ENCODE measurements at places on chromosomes 6 and 20. TPM values are rescaled to one million over a fixed set of nuclear protein-coding genes. Genes with fewer than 3 reads are reported as not detected.

CTAGE9 gene
- total RNA-seq = not detected

PBOV1 gene
- total RNA-seq = not detected

SLC12A5 gene
- total RNA-seq = 1.5 TPM

GABBR1 gene
- 32.0 TPM for total RNA-seq

ARMC12 gene
- 0.45 TPM for total RNA-seq

GRCh38 chr20:16392346-16392745 lies 180.9 kb downstream of the KIF16B start:
- DNase-seq = no peak
- no peak overlapping the region for H3K27ac ChIP-seq
- H3K27me3 ChIP-seq = no peaks in the 10 kb centered on the region
- no peak overlapping the region for H3K4me3 ChIP-seq
- H3K4me1 ChIP-seq = no peaks in the 10 kb centered on the region
- H3K36me3 ChIP-seq = peaks cover 7% of the 10 kb centered on the region

GRCh38 chr6:129429956-129430355 lies 280.0 kb downstream of the ARHGAP18 start:
- DNase-seq = no peak
- no peaks in the 10 kb centered on the region for H3K4me1 ChIP-seq
- no peaks in the 10 kb centered on the region for H3K27me3 ChIP-seq
- H3K4me3 ChIP-seq = no peak overlapping the region
- H3K27ac ChIP-seq = no peak overlapping the region
- no peaks in the 10 kb centered on the region for H3K36me3 ChIP-seq

DNA sequence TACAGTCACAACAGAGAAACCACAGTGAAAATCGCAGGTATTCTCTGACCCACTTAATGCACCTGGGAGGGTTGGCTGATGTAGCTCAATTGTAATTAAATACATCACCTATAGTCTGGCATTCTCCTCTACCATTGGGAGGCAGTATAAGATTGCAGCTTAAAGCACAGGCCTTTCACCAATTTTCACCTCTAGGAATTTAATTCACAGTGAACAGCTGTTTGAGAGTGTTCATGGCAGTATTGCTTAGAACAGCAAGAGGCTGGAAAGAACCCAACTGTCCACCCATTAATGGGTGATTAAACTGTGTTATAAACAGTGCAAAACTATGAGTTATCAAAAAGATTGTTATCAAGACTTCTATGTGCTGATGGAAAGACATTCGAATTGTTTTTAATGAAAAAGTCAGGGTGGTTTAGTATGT lies 2.0 kb downstream of the EDEM2 start:
- peaks cover 40% of the 10 kb centered on the region for H3K36me3 ChIP-seq
- DNase-seq = peak; percentile 82
- peak overlapping the region; percentile 88 for H3K27ac ChIP-seq
- H3K4me1 ChIP-seq = no peaks in the 10 kb centered on the region

DNA sequence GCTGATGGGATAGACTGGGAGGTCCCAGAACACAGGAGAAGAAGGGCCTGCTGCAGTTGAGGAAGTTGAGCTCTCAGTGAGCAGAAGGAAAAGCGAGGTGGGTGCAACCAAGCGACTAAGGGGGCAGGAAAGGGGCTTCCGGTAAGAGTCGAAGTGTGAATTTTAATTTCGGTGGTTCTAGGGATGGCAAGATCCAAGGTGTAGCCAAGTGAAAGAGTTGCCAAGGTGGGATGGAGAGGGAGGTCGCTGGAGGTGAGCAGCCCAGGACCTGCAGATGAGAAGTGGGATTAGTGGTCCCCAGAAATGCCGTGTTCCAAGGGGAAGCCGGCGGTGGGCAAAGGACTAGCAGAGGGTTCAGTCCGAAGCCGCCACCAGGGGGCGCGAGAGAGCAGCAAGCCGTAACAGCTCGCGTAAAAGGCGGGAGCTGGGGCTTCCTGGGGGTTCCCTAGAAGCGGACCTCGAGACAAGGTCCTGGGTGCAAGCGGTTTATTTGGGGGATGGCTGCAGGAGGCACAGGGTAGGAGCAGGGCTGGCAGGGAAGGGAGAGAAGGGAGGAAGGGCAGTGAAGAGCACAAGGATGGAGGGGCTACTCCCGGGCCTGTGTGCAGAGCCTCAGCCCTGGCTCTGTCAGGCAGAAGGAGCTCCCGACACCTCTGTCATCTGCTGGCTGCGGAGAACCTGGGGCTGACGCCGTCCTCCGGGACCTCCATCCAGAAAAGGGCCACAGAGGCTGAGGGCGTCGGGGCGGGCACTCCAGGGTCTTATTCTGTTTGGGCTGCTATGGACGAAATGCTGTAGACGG lies 103.6 kb downstream of the PAX1 start:
- H3K4me1 ChIP-seq = no peaks in the 10 kb centered on the region
- peak; percentile 39 for DNase-seq
- no peak overlapping the region for H3K27ac ChIP-seq

GRCh38 chr6:144675231-144675861 lies 390.2 kb downstream of the UTRN start:
- DNase-seq = no peak
- H3K4me1 ChIP-seq = peaks cover 32% of the 10 kb centered on the region
- H3K27me3 ChIP-seq = no peaks in the 10 kb centered on the region
- no peak overlapping the region for H3K4me3 ChIP-seq
- no peak overlapping the region for H3K27ac ChIP-seq
- H3K36me3 ChIP-seq = peaks cover under 1% of the 10 kb centered on the region

GRCh38 chr6:149012040-149012545 lies 265.3 kb downstream of the UST start:
- DNase-seq = no peak
- no peak overlapping the region for H3K27ac ChIP-seq
- no peaks in the 10 kb centered on the region for H3K36me3 ChIP-seq
- H3K27me3 ChIP-seq = no peaks in the 10 kb centered on the region
- H3K4me3 ChIP-seq = no peak overlapping the region

DNA sequence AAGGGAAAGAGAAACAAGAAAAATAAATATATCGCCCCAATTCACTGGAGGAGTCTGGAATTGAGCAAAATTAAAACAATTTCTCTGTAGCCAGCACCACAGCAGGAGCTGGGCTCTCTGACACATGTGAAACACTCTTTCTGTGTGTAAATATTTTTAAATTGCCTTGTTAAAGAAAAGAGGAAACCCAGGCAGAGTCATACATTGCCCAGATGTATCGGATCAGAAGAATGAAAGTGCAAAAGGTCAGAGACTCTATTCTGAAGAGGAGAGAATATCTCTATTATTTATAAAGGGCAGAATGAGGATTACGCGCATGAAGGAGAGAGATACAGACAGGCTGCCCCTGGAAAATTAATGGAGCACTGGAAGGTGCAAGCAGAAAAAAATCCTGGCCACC lies 127.0 kb upstream of the MAN1A1 start:
- H3K36me3 ChIP-seq = no peaks in the 10 kb centered on the region
- no peak overlapping the region for H3K27ac ChIP-seq
- H3K4me1 ChIP-seq = no peaks in the 10 kb centered on the region
- no peak overlapping the region for H3K4me3 ChIP-seq

- peak overlapping the region; percentile 82 for H3K27ac ChIP-seq
- H3K4me1 ChIP-seq = peaks cover 10% of the 10 kb centered on the region
- DNase-seq = no peak
- no peaks in the 10 kb centered on the region for H3K27me3 ChIP-seq
Observed at GRCh38 chr6:119310486-119311036, 39.0 kb downstream of the MAN1A1 start.

DNA sequence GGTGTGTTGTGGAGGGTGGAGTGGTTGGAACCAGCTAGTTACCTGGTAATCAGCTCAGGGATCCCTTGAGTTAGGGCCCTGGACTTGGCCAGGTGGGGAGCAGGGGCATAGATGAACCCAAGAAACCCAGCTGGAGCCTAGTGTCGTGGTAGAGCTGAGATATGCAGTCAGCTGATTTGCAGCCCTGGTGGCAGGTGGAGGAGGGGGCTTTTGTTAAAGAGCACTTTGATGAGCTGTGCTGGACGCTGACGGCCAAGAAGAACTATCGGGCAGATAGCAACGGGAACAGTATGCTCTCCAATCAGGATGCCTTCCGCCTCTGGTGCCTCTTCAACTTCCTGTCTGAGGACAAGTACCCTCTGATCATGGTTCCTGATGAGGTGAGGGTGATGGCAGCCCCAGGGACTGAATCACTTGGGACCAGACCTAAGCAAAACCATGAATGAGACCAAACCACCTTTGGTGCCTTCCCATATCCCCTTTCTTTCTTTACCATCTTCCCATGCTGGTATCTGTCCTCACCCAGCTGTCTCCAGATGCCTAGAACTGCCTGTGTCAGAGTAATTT lies 12.7 kb downstream of the DEF6 start:
- no peaks in the 10 kb centered on the region for H3K4me1 ChIP-seq
- H3K27ac ChIP-seq = no peak overlapping the region
- no peak overlapping the region for H3K4me3 ChIP-seq
- no peak for DNase-seq

DNA sequence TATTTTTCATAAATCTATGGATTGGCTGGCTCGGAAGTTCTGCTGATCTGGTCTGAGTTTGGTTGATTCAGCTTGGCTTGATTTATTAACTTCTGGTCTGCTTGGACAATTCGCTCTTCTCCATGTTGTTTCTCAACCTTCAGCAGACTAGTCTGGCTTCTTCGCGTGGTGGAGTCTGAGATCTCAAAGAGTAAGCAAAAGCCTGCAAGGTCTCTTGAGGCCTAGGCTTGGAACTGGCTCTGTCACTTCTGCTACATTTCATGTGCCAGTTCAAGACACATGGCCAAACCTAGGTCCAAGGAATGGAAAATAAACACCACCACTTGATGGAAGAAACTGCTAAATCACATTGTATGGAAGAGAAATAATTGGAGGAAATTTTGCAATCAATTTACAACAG lies 115.1 kb upstream of the JAG1 start:
- H3K27me3 ChIP-seq = no peaks in the 10 kb centered on the region
- DNase-seq = no peak
- no peaks in the 10 kb centered on the region for H3K4me1 ChIP-seq
- H3K27ac ChIP-seq = no peak overlapping the region
- no peaks in the 10 kb centered on the region for H3K36me3 ChIP-seq

GRCh38 chr20:17843246-17844132 lies 125.1 kb downstream of the SNX5 start:
- H3K4me3 ChIP-seq = no peak overlapping the region
- peaks cover 13% of the 10 kb centered on the region for H3K4me1 ChIP-seq
- no peaks in the 10 kb centered on the region for H3K36me3 ChIP-seq

GRCh38 chr6:112877134-112878100 lies 530.3 kb downstream of the RFPL4B start:
- H3K4me3 ChIP-seq = no peak overlapping the region
- H3K27me3 ChIP-seq = no peaks in the 10 kb centered on the region
- no peak overlapping the region for H3K27ac ChIP-seq
- no peaks in the 10 kb centered on the region for H3K4me1 ChIP-seq
- no peaks in the 10 kb centered on the region for H3K36me3 ChIP-seq

DNA sequence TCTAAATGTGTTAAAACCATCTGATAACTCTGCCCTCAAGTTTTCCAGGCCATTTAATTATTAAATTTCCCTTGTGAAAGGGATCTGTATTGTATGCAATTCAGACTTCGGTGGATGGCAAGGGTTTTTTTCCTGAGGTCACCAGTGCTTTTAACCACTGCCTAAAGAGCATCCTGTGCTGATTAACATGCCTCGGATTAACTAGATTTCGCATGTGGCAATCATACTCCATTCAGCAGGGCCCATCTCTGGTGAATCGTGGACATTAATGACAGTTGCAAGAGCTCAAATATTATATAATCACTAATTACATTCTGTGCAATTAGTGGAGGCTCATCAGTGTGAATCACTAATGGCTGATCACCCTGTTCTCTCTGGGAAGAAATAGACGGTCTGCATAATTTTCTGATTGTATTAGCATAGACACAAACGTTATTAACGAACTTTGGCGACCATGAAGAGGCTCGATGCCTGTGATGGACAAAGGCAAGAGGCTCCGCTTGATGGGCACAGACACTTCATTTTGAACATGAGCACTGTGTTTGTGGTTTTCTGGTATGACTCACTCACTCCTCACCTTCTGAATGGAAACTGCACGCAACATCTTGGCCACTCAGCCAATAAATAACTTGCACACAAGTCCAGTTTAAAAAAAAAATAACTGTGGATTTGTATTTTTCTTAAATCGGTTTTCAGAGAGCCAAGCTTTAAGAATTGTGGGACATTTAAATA lies 31.4 kb downstream of the LINC00237 start:
- no peaks in the 10 kb centered on the region for H3K27me3 ChIP-seq
- H3K36me3 ChIP-seq = no peaks in the 10 kb centered on the region
- H3K4me1 ChIP-seq = no peaks in the 10 kb centered on the region
- H3K4me3 ChIP-seq = no peak overlapping the region
- H3K27ac ChIP-seq = no peak overlapping the region

GRCh38 chr6:170270984-170271593 lies 19.8 kb downstream of the DLL1 start:
- H3K4me1 ChIP-seq = peaks cover under 1% of the 10 kb centered on the region
- no peaks in the 10 kb centered on the region for H3K36me3 ChIP-seq
- H3K4me3 ChIP-seq = no peak overlapping the region
- H3K27me3 ChIP-seq = no peaks in the 10 kb centered on the region

DNA sequence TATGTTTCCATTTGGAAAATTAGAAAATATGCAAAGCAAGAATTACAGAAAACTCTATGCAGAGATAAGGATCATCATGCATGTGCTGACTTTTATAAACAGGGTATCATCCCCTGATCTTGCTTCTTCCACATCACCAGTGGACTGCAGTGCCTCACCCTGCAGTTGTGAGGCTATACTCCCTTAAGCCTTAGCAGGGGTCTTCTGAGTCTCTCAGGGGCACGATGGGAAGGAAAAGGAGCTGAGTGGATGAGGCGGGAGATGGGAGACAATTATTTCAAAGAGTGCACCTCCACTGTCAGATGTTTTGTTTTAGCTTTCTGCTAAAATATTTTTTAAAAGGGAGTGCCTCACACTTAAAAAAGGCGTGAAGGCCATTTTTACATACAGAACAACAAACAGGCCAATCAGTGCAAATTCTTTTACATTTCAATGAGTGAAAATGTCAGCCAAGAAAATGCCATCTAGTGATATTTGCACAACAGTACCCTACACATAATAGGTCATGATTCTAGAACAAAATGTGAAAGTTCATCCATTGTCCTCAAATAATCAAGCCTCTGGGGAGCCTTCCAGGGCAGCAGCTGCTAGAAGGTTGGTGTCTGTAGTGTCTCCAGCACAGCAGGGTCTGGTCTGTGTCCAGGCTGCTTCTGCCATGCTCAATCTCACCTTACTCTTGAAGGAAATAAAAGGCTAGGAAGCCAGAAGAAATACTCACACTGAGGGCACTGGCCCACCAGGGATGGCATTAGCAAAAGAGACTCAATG lies 13.2 kb upstream of the SERPINB9 start:
- H3K36me3 ChIP-seq = no peaks in the 10 kb centered on the region
- no peak for DNase-seq
- peaks cover 16% of the 10 kb centered on the region for H3K4me1 ChIP-seq
- no peaks in the 10 kb centered on the region for H3K27me3 ChIP-seq
- no peak overlapping the region for H3K4me3 ChIP-seq
- no peak overlapping the region for H3K27ac ChIP-seq
